ENCODE measurements at places on chromosomes 6 and 20.

- DNase-seq = no peak
Observed at GRCh38 chr6:108492131-108492766, 68.5 kb upstream of the FOXO3 start.

GRCh38 chr6:149190224-149190831 lies 127.2 kb upstream of the TAB2 start:
- DNase-seq = no peak

GRCh38 chr6:63560801-63561287 lies 11.4 kb upstream of the LOC128125822 start:
- DNase-seq = no peak

DNA sequence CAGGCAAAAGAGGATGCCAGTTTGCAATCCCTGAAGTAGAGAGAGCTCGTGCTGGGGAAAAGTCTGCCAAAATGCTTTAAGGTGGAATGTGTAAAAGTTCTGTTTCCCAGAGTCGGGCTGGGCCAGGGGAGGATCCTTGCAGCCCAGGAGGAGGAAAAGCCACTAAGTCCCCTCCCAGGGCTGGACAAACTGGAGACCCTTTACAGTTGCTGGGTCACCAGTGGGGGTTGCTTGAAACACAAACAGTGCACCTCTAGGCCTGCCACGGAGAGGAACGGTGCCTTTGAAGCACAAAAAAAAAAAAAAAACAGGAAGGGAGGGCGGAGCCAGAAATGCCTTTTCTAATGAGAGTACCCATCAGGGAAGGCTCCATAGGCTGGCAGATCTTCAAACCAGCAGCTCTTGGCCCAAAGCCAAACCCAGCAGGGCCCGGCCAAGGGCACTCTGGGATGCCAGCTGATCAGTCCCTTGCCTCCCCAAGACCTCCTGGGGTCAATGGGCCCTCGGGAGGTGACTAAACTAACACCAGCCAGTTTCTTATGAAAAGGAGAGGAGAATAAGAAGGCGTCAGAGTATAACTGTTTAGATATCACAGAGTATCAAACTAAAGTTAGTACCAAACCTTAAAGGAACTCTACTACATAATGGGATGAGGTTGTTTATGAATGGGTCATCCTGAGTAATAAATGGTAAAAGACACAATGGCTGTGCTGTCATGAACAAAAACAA lies 23.7 kb downstream of the HLA-A start:
- DNase-seq = no peak

DNA sequence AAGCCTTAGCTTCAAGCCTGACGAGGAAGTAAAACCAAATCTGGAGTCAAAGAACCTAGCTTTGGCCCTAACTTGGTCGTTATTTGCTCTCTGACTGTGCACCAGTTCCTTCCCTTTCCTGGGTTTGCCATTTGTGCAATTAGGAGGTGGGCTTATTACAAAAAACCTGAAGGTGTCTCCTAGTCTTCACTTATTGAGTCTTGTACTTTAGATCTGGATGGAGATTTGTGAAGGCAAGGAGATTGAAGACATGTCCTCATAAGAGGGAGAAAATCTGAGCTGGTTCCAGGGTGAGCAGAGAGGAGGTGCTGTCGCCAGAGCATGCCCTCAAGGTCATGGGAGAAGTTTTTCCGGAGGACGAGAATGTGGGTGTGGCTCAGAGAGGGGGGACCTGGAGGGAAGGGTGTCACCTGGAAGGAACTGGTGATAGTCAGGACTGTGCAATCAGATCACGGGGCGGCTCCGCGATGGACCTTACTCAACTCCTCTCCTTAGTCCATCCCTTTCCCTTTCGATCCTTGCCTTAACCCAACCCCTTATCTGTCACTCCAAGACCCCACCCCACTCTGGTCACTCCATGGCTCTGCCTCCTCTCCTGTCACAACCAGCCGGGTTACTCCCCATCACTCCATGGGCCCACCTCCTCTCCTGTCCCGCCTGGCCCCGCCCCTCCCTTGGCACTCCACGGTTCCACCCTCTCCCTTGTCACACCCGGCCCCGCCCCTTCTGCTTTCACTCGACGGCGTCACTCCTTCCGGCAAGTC lies 588 bp upstream of the ACSS2 start:
- DNase-seq = peak; percentile 72

- DNase-seq = no peak
Observed at GRCh38 chr6:139055709-139056108, 27.2 kb downstream of the ABRACL start.

DNA sequence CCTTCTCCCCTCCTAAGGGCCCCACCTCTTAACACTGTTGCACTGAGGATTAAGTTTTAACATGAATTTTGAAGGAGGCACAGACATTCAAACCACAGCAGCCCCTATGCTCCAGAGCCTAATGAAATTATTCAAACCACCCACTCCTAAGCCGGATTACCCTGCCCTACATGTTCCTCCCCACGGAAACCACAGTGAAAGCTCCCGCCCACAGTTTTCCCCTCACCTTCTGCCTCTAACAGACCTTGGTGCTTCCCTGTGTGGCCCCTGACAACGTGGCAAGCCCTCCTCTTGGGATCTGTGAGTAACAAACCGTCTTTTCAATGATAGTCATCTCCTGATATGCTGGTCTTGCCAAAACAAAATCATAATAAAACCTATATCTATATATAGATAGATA lies 74.8 kb downstream of the RIN2 start:
- no peak for DNase-seq

GRCh38 chr20:22601361-22602141 lies 17.2 kb upstream of the FOXA2 start:
- DNase-seq = no peak

GRCh38 chr6:95204178-95204577 lies 373.2 kb upstream of the MANEA start:
- no peak for DNase-seq

GRCh38 chr6:55212156-55212555 lies 37.8 kb downstream of the HCRTR2 start:
- DNase-seq = no peak

DNA sequence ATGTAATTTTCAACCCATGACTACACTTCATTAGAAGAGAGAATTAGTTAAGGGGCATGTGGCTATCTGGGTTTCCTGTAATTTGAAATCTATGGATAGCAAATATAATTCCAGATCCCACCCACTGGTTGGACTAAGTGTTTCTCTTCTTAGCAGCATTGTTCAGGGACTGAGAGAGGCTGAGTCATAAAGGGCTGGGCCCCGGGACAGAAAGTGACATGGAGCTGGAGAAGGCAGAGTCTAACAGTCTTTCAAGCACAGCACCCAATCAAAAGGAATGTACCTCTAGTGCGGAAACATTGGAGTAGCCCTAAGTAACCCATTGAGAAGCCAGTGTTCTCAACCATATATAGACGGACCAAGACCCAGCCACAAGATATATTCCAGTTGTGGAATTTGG lies 363.9 kb downstream of the DHX35 start:
- DNase-seq = no peak

DNA sequence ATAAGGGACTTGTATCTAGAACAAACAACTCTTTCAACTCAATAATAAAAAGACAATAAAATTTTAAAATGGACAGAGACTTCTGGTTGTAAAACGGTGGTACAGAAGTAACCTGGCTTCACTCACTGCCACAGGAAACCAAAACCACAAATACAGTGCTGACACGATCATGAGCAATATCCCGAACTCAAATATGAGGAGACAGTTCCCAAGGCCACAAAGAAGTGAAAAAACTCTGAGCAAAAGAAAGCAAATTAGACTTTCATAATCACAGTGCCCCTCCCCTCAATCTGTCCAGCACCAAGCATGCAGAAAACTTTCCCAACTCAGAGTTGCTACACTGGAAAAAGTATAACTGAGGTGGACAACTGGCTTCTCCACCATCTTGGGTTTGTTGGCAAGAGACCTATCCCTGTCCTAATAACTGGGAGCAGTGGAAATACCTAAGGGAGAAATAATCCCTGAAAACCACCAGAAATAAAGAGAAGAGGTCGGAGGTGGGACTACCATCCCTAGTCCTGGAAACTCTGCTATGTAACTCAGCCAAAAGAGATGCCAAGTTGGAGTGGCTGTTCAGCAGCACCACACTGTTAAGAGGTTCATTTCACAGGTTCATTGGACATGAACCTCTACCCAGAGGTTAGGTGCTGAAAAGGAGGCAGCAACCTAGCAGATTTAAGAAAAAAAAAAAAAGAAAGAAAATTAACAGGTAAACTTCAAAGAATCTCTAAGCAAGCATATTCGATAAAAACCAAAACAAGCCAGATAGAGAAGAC lies 55.5 kb downstream of the REV3L start:
- no peak for DNase-seq

DNA sequence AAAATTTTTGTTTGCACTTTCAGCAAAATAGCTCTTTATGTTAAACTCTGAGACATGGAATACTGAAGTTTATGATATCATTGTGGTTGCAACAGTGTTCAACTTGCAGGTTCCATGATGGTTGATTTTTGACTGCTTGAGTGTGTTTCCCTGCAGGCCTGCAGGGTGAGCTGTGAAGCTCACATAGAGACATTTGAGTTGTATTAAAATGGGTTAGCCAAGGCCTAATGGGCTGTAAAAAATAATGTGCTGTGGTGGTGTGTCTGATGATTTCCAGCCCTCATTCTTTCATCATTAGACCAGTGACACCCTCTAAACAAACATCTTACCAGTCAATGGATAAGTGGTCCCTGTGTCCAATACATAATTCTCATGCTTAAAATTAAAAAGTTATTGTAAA lies 321.4 kb downstream of the FARS2 start:
- DNase-seq = no peak

DNA sequence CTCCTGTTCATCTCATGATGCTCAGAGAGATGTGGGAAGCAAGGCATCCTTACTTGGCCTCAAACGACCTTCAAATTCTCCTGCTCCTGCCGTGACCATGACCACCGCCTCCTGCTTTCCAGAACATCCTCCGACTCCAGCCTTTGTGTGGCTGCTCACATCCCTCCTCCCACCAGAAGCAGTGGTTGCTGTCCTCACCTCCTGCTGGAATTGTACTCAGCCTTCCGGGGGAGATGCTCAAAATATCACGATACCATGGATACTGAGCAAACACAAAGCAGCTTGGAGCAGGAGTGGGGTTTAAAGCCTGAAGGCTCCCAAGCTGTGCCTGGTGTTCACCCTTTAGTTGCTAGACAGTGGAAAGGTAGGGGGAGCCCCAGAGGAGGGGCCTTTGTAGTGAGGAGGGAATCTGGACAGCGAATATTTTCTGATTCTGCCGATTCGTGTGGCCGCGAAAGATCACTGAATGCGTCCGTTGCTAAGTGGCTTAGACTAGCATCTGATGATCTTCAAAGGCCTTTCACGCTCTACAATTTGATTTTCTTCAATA lies 9.3 kb upstream of the DUSP22 start:
- no peak for DNase-seq

GRCh38 chr6:83160167-83160566 lies 32.9 kb downstream of the PGM3 start:
- DNase-seq = no peak

DNA sequence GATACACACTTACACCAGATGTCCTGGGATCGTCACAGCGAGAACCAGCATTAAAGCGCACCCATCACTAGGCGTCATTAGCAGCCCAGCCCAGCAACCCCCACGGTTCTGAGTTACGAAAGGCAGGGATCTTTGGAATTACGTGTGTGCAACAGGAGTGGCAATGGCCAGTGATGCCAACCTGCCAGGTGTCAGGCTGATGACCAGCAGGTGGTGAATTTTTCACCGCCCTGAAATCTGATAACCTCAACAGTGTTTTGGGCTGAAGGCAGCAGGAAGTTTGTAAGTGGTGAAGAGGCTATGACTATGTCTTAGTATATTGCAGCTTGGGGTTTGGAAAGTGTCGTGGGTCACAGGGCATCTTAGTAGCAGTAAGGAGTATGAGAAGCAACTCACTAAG lies 166.1 kb downstream of the TMEM242 start:
- no peak for DNase-seq

- DNase-seq = no peak
Observed at GRCh38 chr20:24955045-24955444, 6.0 kb downstream of the CST7 start.

DNA sequence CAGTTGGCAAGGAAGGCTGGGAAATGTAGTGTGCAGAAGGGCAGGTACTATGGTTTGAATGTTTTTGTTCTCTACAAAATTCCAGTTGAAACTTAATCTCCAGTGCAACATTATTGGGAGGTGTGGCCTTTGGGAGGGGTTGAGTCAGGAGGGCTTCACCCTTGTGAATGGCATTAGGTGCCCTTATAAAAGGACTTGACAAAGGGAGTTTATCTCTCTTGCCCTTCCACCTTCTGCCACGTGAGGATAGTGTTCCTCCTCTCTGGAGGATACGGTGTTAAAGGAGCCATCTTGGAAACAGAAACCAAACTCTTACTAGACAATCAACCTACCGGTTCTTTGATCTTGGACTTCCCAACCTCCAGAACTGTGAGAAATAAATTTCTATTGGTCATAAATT lies 82.2 kb upstream of the LRFN2 start:
- DNase-seq = no peak

GRCh38 chr6:71489736-71490135 lies 201.1 kb downstream of the OGFRL1 start:
- DNase-seq = no peak

DNA sequence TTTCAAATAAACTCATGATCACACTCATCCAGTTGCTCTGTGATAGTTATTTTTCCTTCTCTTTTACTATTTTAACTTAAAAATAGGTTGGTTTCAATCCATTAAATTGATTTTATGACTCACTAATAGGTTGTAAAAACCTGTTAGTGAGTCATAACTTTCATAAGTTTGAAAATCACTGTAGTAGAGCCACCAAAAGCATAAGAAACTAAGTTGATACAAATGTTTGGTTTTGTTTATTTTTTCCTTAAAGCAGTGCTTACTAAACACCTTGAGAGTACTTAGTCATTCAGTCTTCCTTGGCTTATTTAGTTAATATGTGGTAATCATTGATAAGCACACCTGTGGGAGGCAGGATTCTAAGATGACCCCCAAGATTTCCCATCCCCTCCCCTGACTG lies 312.1 kb upstream of the MAN1A1 start:
- no peak for DNase-seq

DNA sequence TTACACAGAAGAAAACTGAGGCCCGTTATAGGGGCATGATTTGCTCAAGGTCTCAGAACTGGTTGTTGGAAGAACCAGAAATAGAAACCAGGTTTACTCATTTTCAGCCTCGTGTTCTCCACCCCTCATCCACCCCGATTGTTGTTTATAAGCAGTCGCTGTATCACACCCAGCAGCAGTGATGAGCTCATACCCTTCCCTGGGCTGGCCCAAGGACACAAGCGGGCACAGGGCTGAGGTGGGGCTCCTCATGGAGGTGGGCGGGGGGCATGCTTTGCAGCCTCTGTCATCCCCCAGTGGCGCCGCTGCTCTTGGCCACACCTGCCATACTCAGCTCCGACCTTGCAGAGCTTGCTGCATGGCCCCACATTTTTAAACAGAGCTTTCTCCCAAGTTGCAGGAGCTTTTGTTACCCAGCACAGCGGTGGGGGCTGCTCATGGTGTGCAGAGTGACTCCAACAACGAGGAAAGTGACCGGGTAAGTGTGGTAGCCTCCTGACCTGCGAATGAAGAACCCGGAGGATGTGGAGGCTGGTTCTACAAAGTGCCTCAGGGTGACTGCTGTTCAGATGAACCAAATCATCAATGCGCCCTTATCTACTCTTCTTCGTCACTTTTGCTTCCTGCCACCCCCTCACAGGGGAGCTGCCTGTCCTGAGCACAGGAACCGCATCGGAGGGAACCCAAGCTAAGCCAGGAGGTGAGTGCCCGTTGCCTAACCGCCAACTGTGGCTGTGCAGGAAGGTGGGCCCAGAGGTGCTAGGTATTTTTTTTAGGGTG lies 43.6 kb upstream of the NKX2-2 start:
- no peak for DNase-seq

All from cortex of kidney (tissue), 1 donor.